ENCODE measurements at places on chromosomes 7 and 10.
A peak's percentile ranks its signal among the peaks of the same experiment; 100 is the strongest.

DNA sequence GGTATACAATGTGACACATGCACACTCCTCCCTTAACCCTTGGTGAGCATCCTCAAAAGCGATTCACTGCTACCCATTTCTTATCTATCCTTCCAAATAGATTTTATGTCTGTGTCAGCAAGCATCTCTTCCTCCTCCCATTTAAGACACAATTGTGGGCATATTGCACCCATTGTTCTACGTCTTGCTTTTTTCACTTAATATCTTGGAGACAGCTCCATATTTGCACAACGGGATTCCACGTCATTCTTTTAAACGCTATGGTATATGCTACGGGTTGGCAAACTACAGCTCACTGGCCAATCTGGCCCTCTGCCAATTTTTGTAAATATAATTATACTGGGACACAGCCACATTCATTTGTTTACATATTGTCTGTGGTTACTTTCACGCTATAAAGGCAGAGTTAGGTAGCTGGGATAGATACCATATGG lies 88.6 kb downstream of the RNF216 start:
- no peak for DNase-seq

DNA sequence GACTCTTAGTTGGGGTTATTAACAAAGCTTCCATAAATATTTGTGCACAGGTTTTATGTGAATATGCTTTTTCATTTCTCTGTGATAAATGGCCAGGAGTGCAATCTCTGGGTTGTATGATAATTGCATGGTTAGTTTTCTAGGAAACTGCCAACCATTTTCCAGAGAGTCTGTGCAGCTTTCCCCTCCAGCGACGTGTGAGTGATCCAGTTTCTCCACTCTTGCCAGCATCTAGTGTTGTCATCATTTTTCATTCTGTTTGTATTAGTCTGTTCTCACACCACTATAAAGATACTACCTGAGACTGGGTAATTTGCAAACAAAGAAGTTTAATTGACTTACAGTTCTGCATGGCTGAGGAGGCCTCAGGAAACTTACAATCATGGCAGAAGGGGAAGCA lies 319.6 kb upstream of the SHH start:
- no peak for DNase-seq

GRCh38 chr7:146117576-146117975 lies 975 bp downstream of the CNTNAP2 start:
- DNase-seq, result no peak

DNA sequence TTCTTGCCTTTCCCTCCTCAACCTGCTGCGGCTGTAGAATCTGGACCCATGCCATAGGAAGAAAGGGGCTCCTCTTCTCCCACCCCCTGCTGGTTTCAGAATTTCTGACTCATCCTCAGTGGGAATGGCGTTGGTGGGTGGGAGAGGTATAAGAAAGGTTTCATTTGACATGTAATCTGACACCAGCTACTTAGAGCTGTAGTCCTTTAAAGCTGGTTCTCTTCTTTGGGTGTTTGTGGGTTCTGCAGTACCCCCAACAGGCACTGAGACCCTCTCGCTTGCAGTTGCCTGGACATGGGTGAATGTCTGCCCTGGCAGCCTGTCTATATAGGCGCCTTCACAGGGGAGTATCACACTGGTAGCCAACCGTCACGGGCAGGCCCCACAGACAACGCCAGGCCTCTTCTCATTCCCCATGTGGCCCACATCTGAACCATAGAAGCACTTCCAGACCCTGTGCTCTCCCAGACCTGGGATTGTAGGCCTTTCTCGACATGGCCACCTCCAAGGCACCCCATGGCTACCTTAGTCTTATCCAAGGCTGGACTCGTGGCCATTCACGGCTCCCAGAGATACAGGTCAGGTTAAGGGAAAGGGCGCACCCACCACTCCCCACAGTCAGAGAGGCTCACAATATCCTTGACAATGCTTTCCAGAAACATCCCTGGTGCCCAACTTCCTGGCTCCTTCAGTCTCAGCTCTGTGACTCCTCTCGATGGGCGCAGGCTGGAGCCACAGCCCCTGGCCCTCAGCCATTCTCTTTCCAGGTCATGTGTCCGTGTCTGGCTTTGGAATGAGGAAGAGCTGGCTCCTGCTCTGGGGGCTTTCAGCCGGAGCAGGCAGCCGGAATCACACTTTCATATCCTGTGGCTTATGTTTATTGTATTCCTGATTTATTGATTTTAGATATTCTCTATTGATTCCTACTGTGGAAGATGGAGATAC lies 17.5 kb downstream of the ZNF862 start:
- no peak for DNase-seq

- DNase-seq, result no peak
Observed at GRCh38 chr7:145732521-145732920, 384.1 kb upstream of the CNTNAP2 start.

- DNase-seq, result no peak
Observed at GRCh38 chr10:46554166-46554781, 2.2 kb downstream of the GPRIN2 start.

DNA sequence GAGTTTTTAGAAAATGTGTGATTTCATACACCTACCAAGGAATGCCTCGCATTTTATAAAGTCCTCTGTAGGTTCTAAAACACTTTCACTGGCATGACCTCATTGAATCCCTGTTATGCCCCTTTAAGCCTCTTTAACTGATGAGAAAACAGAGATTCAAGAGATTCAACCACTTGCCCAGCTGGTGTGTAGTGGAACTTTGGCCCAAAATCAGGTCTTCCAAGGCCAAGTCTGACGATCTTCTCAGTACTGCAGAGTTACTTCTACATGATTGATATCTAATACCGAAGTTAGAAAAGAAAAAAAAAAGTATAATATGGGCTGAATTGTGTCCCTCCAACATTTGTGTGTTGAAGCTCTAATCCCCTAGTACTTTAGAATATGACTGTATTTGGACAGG lies 202.0 kb downstream of the WDR11 start:
- DNase-seq, result no peak

DNA sequence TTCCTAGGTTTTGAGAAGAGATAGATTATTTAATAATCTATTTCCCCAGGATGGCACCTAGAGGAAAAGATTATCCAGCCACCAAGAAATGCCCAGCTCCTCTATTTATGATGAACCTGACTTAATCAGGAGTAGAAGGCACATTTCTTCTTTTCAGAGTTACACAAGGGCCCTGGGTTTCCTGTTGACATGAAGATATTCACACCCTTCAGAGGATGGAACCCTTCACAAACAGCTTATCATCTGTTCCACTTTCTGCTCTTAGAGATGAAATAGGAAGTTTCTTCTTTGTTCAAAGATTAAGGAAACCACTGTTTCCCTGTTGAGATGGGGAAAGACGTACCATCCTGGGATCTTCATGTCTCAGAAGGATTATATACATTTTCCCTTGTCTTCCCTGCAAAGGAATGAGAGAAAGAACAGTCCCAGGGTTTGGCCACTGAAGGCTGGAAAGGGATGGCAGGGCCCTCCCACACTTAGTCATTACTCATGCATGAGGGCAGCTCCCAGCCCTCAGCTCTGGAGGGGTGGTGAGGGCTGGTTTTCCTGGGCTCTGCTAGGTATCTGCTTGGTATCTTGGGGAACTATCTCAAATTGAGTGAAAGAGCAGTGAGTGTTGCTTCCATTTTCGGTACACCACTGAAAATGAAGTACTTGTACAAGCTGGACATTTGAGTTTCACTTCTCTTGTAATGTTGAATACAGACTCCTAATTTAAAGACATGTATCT lies 64.0 kb downstream of the MTPAP start:
- no peak for DNase-seq

DNA sequence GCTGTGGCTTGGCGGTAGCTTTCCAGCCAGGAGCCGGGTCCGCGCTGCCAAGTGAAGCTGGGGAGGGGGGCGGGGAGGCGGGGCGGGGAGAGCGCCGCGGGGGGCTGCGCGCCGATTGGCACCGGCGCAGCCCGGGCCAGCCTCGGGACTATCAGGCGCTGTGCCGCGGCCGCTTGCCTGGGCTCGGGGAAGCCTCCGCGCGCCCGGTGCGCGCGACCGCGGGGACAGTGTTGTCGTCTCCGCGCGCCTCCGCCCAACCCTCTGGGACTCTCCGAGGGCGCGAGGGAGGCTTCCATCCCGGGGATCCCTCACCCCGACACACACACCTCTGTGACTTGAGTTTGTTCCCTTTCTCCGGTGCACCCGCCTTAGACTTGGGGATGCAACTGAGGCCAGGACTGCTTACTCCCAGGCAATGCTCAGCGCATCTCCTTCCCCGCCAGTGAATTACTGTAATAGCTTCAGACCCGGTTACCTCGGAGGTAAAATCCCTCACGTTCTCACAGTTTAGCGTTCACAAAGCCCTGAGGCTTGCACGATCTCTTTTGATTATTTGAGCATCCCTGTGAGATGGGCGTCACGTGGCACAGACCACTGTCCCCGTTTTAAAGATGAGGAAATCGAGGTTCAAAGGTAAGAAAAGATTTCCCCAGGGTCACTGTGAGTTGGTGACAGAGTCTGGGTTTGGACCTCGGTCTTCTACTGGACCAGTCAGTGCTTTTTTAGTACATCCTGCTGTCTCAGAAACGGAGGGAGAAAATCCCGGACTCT lies at the start of gene NKX1-2:
Gene NKX1-2 (minus strand): TSS at position 24 of the 771 bp plus-strand sequence. CDS start 92 bp downstream, outside the sequence.
- DNase-seq, result no peak

DNA sequence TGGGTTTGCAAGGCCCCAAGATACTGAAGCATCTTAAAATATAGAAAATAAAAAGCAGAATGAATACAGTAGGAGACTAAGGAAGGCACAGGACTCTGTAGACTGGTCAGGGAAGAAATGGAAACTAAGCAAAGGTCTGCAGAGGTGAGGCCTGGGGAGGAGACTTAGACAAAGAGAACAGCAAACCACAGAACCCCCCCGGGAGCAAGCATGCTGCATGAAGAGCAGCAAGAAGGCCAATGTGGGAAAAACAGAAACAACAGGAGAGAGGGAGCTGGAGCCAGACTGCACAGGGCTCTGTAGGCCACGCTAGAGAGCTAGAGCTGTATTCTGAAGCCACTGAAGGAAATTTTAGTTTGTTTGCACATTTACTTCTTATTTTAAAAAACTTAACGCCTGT lies 45.7 kb upstream of the ARID5B start:
- DNase-seq, result no peak

DNA sequence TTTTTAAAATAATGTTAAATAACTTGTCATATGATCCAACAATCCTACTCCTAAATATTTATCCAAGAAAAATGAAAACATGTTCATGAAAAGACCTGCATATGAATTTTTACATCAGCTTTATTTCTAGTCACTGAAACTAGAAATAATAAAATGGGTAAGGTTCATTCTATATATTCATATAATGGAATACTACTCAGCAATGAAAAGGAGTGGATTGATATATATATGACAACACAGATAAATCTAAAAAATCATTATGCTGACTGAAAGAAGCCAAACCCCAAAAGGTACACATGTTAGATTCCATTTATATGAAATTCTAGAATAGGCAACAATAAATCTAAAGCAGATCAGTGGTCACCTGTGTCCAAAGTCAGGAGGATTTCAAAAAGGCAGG lies 84.9 kb upstream of the PCBD1 start:
- no peak for DNase-seq

DNA sequence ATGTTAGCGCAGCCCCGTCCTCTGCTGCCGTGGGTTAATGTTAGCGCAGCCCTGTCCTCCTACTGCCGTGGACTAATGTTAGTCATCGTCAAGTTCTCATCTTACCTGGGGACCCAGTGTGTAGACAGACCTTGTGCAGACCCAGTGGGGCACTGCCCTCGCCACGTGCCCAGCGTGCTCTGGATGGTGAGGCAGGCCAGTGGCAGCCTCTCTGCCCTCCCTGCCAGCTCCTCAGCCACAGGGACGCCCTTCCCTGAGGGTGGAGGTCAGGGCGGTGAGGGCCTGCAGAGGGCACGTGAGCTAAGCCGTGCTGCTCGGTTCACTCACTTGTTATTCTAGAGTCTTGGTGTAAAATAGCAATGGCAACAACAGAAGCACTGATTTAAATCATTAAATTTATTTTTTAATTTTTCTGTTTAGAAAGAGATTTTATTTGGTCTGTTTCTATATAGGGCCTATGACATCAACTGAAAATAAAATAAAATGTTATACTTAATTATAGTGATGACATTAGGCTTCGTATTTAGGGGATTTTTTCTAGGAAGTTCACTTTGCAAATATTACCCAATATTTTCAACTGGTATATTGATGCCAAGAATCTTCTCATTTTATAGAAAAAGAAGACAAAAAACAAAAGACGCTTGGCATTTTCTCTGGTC lies 48.4 kb downstream of the NKX6-2 start:
- no peak for DNase-seq

- DNase-seq, result peak; percentile 97
Observed at GRCh38 chr7:155297517-155298287, at the start of gene INSIG1. Gene INSIG1 (plus strand): TSS chr7:155297878. CDS start chr7:155298286, 408 bp downstream.

All from stimulated activated effector memory CD8-positive, alpha-beta T cell treated with anti-CD3 and anti-CD28 coated beads, Interleukin-12 subunit alpha, Interleukin-12 subunit beta, amount 100 ng/mL, for 72 hours (primary cell).